ENCODE measurements at places on chromosomes 5 and 9. TPM values are rescaled to one million over a fixed set of nuclear protein-coding genes. Genes with fewer than 3 reads are reported as not detected.

Gene IL3
- polyA plus RNA-seq: not detected

Gene CARTPT
- not detected for polyA plus RNA-seq

Gene UCK1
- polyA plus RNA-seq: 0.89 TPM

Gene ZBTB34
- polyA plus RNA-seq: 5.2 TPM

Gene LRRC26
- not detected for polyA plus RNA-seq

Gene JADE2
- 2.7 TPM for polyA plus RNA-seq

Gene PHAX
- polyA plus RNA-seq: 144 TPM

Gene TMEM161B
- polyA plus RNA-seq: 36.2 TPM

Gene CATSPER3
- not detected for polyA plus RNA-seq

Gene DDX4
- not detected for polyA plus RNA-seq

Gene GLRA1
- 0.35 TPM for polyA plus RNA-seq

Gene ECM2
- 9.1 TPM for polyA plus RNA-seq

Gene CYSRT1
- polyA plus RNA-seq: 0.26 TPM

Gene PDLIM4
- polyA plus RNA-seq: not detected

Gene INSL4
- polyA plus RNA-seq: not detected

Measured in Purkinje cell (primary cell).